ENCODE measurements at places on chromosomes 12 and 14.

GRCh38 chr12:17875230-17875629, 214.8 kb downstream of the RERGL start:
- DNase-seq = no peak

GRCh38 chr14:37153005-37153404, 19.4 kb downstream of the SLC25A21 start:
- DNase-seq = no peak

DNA sequence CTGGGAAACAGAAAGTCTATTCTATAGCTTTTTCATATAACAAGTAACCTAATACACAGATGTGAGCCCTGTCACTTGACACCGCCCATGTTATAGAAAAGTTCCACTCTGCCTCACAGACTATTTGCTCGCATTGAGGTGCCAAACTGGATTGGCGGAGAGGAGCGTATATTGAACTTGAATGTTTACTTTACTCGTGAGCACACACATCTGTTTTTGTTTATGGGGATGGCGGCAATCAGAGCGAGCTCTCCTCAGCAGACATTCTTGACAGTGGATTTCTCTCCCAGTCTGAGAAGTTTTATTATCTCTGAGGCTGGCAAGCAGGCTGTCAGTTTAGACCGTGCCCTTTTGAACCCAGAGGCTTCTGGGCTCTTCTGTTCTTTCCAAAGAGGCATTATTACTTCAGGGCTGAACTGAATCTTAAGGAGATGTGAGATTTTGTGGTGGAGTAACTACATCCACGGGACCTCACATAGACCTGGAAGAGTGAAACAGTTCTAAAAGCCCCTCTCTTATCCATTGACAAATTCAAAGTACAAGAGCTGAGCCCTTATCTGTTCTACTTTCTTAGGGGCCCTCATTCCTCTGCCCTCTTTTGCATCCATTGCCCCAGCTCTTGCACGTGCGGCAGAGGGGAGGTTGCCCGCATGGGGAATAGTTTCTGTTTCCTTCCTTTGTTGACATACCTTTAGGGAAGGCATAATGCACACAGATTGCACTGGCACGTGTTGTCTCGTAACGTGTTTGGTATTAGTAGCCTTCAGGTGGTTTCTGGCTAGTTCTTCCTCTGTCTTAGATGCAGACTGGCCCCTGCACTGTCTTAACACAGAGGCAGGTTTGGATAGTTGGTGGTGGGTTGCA, 68.2 kb downstream of the DRAM1 start:
- no peak for DNase-seq

DNA sequence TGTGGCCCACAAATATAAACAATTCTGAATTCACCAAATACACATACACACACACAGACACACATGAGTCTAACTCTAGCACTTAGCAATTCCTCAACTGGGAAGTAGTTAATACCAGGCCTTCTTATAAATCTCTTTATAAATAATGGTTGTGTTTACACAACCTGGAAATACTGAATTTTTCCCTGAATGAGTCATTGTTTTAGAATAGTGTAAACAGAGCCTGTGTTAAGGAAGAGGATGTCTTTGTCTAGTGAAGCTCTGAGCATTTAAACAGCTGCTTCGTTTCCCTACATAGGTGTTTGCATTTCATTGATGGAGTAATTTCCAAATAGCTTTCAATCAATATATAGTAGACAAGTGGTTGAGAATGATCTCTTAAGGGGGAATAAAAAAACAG, 218.8 kb downstream of the BTG1 start:
- peak; percentile 59 for DNase-seq

- no peak for DNase-seq
Observed at GRCh38 chr12:2692080-2692479, 102.7 kb upstream of the FKBP4 start.

DNA sequence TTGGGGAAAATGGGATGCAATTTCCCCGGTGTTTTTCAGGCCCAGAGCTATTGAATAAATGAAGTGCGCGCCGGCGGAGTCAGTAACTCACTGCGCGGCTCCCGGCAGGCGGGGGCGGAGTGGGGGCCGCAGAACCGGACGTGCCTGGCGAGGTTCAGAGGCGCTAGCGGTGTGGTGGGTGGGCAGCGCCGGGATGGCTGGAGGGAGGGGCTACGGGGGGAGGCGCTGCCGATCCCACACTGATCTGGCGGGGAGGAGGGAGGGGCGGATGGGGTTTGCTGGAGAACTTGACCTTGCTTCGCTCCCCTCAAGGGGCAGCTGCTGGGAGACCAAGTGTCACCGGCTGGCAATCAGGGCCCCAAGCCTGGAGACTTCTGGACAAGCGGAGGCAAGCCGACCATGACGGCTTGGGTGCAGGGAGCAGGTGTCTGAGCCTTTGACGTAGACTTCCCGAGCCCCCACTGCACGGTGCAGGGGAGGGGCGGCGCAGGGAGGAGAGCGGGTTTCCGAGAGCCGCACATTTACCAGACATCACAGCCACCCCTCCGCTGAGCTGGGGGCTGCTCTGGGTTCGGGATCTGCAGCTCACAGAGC, 174.1 kb upstream of the RTL1 start:
- DNase-seq = peak; percentile 49

- DNase-seq = peak; percentile 52
Observed at GRCh38 chr14:74302152-74302628, 544 bp downstream of the ABCD4 start.

DNA sequence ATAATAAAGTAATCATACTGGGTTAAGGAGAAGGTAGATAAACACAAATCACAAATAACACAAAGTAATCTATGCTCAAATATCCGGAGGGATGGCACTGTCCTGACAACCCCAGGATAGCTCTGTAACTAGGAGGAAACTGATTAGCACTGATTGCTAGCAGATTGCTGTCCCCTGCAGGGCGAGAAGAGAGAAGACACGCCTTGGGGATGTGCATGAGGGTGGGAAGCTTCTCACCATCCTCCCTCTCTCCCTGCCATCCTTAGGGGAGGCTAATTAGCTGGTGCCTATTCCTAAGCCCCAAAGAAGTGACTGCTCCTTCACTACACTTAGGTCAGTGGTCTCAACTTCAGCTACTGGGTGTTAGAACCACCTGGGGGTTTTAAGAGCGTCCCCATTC, 27.0 kb upstream of the TMEM260 start:
- no peak for DNase-seq

GRCh38 chr14:44347316-44347715, 159.8 kb downstream of the FSCB start:
- DNase-seq = no peak

DNA sequence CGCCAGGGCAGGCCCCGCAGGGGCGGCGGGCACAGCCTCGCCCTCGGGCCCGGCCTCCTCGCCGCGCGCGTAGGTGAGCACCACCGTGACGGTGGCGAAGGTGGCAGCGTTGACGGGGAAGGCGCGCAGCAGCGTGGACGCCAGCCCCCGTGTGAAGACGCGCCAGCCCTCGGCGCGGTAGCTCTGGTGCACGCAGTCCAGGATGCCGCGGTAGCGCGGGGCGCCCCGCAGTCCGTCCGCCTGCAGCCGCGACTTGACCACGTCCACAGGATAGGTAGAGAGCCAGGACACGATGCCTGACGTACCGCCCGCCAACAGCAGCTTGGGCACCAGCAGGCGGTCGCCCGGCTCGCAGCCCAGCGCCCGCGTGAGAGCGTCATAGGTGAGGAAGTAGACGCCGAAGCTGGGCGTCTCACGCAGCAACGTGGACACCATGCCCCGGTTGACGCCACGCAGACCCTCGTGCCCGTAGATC, 13.9 kb downstream of the SLC25A29 start:
- no peak for DNase-seq

DNA sequence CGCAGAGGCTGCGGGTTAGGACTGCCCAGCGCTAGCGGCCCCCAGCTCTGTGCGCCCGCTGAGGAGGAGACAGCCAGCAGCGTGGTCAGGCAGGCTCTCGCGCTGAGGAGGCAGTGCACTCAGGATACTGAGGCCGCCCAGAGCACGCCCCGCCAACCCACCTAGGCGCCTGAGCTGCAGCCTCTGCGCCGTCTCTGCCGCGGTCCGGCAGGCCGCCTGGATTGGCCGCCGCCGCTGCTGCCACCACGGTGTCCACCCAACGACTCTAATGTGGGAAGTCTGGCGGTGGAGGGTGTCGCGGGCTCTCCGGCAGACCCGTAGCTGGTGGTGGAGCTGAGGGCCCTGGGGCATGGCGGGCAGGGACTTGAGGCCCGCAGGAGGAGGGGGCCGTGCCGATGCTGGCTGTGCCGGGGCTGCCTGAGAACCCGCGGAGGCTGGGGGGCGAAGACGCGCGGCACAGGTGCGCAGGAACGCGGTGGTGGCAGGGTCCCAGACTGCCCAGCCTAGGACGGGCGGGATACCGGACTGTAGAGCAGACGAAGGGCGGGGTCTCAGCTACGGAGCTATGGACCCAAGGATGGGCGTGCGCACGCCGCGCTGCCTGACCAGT, 69.9 kb downstream of the ASCL4 start:
- no peak for DNase-seq

DNA sequence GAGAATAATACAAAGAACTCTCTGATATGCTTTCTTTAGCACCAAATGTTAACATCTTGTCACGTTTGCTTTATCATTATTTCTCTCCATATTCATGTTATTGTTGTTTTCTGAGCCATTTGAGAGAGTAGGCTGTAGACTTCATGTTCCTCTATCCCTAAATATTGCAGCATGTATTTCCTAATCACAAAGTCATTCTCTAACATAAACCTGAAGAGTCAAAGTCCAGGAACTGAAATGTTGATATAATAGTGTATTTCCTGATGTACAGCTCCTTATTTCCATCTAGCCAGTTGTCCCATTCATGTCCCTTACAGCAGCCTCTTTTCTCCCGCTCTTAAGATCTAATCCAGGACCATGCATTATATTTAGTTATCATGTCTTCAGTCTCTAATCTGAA, 72.8 kb downstream of the SPATS2 start:
- no peak for DNase-seq

DNA sequence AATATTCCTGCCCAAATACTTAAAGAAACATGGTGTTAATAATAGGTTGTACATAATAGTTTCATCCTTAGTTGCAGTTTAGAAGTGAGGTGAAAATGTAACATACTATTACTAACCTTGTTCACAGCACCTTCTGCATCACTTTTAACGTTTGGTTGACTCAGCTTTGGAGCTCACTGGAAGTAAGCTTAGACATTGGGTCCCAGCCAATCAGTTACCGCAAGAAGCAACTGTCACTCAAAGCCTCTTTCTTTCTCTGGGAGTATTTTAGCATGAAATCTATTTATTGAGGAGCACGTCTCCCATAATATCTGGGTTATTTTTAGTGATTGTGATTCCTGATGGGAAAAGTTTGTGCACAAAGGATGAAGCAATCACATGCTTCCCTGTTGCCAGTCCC, 472.6 kb downstream of the SNAPC1 start:
- DNase-seq = no peak

GRCh38 chr14:64053694-64054669, 201.2 kb downstream of the SYNE2 start:
- DNase-seq = no peak

GRCh38 chr12:55700255-55701018, 7.3 kb downstream of the ITGA7 start:
- DNase-seq = no peak

DNA sequence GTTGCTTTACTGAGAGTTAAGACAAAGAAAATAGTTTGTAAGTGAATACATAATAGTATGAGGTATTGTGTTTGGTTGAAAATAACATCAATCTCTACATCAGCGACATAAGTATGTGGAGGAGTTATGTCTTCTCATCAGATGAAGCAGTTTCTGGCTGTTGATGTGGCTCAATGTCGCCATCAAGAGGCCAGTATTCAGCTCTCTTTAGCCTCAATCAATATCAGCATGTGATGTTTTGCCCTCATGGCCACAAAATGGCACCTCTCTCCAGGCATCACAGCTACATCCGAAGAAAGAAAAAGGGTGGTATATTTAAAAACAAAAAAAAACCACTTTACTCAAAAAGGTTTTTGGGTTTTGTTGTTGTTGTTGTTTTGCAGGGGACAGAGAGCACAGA, 302.3 kb upstream of the TMEM132C start:
- DNase-seq = peak; percentile 16

DNA sequence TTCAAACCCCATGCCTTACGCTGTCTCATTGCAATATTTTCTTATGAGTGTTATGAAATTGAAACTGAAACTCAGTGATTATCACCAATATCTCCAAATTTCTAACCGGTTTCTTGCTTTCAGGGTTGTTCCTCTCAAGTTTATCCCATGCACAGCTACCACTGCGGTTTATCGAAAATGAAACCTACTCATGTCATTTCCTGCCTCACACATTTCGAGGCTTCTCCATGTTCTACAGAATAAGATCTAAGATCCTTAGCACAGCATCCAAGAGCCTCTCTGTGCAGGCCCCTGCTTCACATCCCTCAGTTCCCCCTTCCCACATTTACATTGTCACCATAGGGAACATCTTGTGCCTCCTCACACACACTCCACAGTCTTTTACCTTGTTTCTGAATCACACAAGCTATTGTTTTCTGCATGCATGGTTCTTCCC, 45.5 kb upstream of the FAR2 start:
- no peak for DNase-seq

- no peak for DNase-seq
Observed at GRCh38 chr12:22121224-22121623, 75.2 kb downstream of the CMAS start.

DNA sequence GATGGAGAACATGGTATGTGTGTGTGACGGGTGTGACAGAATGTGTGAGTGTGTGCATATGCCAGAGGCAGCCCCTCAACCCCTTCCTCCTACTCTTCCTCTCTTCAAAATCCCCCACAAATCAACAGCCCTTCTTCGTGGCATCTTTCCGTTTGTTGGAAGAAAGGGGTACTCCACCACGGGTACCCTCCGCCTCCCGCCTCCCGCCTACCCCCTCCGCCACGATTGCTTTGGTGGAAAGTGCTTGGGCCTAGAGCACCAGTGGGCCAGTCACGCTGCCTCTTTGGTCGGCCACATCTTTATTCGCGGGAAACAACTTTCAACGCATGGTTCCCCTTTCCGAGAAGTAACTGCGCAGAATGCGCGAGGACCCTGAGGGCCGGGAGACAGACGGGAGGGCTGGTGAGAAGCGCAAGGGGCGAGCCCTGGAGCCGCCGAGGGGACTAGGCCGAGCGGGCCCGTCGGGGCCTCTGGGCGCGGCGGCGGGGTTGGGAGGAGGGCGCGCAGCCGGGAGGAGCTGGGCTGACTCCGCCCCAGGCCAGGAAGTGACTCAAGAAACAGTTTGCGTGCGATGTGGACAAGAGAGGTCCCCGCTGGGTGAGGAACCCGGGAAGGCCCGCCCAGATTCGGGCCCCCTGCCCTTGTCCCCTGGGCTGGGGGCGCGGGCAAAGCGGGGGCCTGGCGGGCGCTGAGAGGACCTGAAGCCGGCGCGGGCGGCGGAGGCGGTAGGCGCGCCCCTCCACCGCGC, at the start of the genes CBLN3 and KHNYN:
Gene CBLN3 (minus strand): TSS at position 274 of the 748 bp plus-strand sequence. CDS start 614 bp downstream, outside the sequence.
Gene KHNYN (plus strand): TSS at position 560 of the 748 bp plus-strand sequence. CDS start 777 bp downstream, outside the sequence.
- DNase-seq = peak; percentile 89

- no peak for DNase-seq
Observed at GRCh38 chr12:54697851-54698250, 49.7 kb upstream of the DCD start.

DNA sequence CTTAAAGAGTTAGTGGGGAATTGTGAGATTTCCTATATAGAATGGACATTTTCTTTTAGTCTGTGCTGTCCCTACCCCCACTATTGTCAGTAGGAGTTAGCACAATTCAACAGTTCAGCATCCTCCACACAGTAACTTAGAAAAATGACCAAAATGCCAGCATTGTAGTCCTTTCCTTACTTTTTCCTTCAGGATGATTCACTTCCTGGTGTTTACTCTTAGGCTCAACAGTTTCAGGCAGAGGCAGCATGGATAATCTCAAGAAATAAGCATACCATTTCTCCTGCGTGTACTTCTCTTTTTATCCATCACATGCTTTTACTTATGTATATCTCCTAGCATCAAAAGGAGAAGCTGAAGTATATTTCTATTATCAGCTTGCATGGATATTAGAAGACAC, 683.4 kb downstream of the SLC16A7 start:
- DNase-seq = peak; percentile 34

Measured in astrocyte (in vitro differentiated cells and primary cell).